ENCODE measurements at places on chromosomes 12 and 14.

DNA sequence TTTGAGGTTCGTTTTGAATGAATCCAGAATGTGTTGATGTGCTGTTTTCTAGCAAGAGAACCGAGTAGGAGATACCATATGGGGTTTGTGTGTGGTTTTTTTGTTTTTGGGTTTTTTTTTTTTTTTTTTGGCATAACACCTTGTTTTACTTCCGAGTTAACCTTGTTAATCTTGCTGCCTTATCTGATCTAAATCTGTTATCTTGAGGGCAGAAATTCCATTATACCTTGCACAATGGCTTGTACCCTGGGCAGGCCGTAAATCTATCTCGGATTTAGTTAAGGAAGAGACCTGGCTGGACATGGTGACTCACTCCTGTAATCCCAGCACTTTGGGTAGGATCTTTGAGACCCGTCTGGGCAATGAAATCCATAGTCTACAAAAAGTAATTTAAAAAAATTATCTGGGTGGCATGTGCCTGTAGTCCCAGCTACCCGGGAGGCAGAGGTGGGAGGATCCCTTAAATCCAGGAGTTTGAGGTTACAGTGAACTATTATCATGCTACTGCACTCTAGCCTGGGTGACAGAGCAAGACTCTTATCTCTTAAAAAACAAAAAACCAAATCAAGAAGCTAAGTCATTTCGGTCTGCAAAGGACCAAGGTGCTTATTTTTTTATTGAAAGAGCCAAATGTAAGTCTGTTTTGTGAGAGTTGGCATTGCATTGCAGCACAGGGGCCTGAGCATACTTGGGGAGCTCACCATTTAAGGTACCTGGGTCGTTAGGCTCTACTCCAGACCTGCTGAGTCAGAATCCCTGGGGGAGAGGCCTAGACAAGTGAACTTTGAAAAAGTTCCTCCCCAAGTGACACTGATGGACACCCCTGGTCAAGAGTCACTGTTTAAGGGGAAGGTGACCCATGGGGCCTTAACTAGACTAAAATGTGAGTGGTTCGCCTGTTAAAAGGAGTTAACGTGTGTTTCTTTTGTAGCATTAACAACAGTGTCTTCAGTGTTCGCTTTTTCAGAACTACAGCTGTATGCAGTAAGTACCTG is 6.7 kb downstream of the DLST start:
- no peak for DNase-seq

GRCh38 chr14:99257673-99258221 is 14.2 kb downstream of the BCL11B start:
- peak; percentile 41 for DNase-seq

- DNase-seq = no peak
These were observed 63.4 kb downstream of the PPP1R36 start for GRCh38 chr14:64612971-64613666.

GRCh38 chr12:47747126-47747525 is 11.6 kb downstream of the RAPGEF3 start:
- no peak for DNase-seq

GRCh38 chr14:22848351-22849164 is 12.2 kb downstream of the MMP14 start:
- no peak for DNase-seq

DNA sequence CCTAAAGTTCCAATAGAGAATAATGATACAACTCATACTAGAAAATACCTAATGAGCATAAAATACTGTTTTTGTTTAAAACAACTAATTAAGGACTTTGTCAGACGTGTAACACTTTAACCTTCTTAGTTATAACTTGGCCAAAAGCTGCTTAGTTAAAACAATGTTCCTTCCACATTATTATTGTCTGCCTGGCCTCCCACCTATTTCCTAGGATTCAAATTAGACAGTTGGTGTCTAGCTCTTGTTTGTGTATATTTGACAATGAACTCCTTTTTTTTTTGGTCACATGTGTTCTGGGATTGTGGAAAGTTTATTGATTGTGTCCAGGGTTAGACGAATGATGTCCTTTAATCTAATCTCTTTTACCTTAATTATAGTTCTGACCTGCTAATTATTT is 67.6 kb upstream of the PSMA6 start:
- DNase-seq = no peak

DNA sequence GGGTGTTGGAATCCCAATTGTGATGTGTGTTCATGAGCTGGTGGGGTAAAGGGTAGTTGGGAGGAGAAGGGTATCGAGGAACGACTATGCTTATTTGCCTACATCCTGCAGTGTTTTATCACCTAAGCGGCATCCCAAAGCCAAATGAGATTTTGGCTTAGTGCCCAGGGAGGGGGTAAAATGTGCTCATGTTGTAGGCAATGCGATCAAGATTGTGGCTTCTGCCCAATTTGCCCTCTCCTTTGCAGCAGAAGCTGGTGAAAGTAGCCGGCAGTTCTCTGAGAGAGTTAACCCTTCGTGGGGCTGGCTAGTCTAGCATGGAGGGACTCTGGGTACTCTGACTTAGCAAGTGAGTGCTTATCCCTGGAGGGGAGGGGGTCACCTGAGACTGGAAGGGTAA is 753 bp downstream of the RPH3A start:
- no peak for DNase-seq

DNA sequence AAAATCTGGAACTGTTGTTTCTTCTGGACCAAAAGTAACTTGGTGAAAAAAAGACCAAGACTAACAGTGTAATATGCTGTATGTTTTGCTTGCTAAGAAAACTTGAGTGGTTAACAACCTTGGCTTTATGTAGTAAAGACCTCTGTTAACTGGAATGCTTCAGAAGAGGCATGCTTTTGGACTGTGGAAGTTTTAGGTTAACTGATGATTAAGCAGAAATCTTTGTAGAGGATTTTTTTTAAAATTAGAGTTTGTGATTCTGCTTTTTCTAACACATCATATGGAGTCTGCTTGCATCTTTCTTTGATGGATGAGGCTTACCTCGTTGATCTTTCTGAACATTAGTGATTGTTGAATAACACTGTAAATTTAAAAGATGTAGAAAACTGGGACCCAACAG is 17.5 kb downstream of the PELI2 start:
- DNase-seq = no peak

DNA sequence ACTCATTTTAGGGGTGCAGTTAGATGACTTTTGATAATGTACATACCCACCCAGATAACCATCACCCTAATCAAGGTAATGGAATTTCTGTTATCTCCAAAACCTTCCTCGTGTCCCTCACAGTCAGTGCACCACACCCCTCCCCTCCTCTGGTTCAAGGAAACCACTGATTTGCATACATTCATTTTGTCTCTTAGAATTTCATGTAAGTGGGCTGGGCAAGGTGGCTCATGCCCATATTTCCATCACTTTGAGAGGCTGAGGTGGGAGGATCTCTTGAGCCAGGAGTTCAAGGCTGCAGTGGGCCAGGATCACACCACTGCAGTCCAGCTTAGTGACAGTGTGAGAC is 15.7 kb downstream of the ADIPOR2 start:
- DNase-seq = no peak

GRCh38 chr12:123949770-123950165 is 22.9 kb downstream of the CCDC92 start:
- DNase-seq = no peak

DNA sequence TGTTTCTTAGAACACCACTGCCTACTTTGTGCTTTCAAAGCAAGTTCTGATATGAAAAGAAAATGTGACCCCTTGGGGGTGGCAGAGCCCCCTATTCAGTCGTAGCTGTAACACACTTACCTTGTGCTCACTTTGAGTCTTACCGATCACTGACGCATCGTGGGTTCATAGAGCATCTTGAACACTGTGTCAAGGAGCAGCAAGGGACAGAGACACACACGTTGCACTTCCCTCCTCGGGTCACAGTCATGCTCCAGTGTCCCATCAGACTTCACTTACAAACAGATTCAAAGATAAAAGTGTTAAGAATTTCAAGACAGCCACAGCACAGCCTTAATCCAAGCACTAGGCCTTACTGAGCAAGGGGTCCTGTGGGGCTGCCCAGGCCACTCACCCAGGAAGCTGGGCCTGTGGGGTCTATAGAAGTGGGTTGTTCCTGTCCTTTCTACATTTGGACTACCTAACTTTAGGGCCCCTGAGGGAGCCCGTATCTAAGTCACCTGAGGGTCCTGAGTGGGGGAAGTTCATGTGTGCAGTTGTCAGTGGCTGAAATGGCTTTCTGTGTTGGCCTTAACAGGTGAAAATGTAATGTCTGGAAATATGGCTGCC is 75.4 kb upstream of the BDKRB2 start:
- no peak for DNase-seq

GRCh38 chr12:75738486-75738885 is 227.1 kb upstream of the KRR1 start:
- DNase-seq = no peak

DNA sequence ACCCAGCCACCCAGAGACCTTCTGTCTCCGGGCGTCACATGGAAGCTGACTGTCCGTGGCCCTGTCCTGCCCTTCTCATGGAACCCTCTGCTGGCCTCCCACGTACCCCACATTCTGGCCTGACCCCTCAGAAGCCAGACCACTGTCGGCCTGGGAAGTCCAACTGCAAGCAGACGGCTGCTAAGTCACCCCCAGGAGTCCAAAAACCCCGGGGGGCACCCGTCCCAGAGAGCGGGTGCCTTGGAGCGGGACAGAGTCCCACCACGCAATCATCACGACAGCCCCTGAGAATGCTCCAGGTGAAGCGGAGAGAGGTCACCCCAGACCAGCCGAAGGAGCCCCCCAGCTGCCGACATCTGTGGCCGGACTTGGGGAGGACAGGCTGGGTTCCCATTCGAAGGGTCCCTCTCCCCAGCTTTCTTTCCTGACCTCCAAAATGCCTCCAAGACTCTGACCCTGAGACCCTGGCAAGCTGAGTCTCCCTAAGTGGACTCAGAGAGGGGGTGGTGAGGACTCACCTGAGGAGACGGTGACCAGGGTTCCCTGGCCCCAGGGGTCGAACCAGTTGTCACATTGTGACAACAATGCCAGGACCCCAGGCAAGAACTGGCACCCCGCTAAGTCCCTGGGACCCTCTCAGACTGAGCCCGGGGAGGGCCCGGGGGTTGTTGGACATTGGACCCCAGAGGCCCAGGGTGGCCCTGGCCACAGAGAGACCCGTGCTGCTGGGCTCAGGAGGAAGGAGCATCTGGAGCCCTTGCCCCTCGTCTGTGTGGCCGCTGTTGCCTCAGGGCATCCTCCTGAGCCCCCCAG is 337.1 kb downstream of the TMEM121 start:
- DNase-seq = no peak

- no peak for DNase-seq
These were observed 154.1 kb upstream of the FKBP4 start for GRCh38 chr12:2640709-2641108.

GRCh38 chr12:65205886-65206285 is 36.5 kb downstream of the LEMD3 start:
- no peak for DNase-seq

GRCh38 chr14:95294834-95295599 is 24.7 kb downstream of the CLMN start:
- DNase-seq = no peak

DNA sequence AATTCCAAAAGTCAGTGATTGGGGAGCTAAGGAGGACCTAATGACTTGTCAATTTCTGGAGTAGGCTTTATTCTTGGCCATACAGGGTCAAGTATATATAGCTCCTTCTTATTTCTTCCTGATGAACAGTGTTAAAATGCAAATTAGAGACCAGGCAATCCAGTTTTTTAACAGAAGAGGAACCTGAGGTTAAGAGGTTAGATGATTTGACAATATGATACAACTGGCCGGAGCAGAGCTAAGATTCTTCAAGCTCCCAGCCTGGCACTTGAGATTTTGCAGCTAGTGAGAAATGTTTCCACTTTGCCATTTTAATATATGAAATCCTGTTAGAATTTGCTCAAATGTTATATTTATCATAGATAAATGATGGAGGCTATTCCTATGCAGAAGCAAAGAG is 204.0 kb downstream of the SSPN start:
- no peak for DNase-seq

- DNase-seq = no peak
These were observed 28.3 kb upstream of the DIO2 start for GRCh38 chr14:80239631-80240030.

DNA sequence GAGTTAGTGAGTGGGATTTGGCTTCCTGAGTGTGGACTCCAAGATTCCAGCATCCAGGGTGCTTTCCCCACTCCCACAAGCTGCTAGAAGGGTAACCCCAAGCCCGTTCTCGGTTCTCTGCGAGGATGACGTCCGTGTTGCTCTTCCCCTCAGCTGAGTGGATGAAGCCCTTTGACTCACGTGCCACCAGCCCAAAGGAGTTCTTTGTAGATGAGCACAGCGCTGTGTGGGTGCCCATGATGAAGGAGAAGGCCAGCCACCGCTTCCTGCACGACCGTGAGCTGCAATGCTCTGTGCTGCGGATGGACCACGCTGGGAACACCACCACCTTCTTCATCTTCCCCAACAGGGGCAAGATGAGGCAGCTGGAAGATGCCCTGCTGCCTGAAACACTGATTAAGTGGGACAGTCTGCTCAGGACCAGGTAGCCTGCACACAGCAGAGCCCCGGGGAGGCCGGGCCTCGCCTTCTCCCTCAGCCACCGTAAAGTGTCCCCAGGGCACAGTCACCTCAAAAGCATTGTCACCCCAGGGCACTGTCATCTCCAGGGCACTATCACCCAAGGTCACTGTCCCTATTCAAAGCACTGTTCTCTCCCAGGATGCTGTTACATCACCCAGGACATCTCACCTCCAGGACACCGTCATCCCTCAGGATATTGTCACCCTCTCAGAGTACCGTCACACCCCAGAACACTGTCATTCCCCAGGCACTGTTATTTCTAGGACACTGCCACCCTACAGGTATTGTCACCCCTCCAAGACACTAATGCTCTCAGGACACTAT is 31.3 kb downstream of the SERPINA3 start:
- no peak for DNase-seq

DNA sequence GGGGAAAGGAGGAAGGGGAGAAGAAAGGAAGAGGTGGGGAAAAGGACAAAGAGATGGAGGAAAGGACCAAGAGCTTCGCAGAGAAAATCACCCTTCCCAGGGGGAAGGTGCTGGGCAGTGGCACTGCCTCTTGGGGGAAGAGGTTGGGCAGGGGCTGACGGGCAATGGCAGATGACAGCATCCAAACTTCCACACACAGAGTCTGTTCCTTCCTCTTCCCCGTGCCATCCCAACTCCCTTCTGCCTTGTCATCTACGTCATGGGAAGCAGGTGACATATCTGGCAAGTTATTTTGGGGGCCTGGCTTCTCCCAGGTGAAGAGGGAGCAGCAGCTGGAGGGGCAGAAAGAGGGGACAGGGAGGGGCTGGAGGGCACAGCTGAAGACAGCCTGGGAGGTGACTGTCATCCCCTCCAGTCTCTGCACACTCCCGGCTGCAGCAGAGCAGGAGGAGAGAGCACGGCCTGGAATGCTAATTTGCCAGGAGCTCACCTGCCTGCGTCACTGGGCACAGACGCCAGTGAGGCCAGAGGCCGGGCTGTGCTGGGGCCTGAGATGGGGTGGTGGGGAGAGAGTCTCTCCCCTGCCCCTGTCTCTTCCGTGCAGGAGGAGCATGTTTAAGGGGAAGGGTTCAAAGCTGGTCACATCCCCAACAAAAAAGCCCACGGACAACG is 43.9 kb upstream of the IQSEC3 start:
- no peak for DNase-seq

GRCh38 chr14:55301437-55302121 is 30.4 kb downstream of the FBXO34 start:
- no peak for DNase-seq

- no peak for DNase-seq
These were observed 49.5 kb downstream of the SIX1 start for GRCh38 chr14:60599727-60600126.

Data from CD8-positive, alpha-beta memory T cell (primary cell).